ENCODE measurements at places on chromosomes 3 and 15. TPM values are rescaled to one million over a fixed set of nuclear protein-coding genes. Genes with fewer than 3 reads are reported as not detected.
A peak's percentile ranks its signal among the peaks of the same experiment; 100 is the strongest.

- no peak for DNase-seq
Measured at GRCh38 chr15:63933522-63933921, 99.8 kb upstream of the HERC1 start.

DNA sequence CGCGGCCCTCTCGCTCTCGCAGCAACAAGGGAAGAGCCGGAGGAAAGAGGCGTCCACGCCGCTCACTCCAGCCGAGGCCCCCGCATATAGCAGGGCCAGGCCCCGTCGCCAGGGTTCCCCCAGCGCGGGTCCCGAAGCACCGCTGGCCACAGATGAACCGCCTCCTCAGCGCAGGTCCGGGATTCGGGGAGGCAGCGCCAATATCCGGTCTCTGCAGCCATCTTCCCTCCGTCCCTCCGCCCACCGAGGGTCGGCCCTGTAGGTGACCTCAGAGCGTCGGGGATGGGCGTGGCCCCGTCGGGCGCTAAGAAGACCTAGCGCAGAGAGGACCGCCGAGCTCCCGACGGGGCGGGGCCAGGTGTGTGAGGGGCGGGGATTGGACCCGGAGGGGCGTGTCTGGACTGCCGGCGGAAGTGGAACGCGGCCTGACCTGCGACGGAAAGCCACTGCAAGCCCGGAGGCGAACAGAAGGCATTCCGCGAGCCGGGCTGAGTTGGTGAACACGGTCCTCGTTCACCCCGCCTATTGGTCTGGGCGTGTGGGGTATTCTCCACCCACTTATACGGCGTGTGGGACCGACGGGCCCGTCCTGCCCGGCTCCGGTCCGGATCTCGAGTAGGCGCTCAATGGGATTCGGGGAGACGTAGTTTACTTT, 26.8 kb upstream of the MTHFS start:
- DNase-seq: peak; percentile 71

CPOX gene
- 19.2 TPM for polyA plus RNA-seq

- DNase-seq: no peak
Measured at GRCh38 chr3:126129398-126129891, 45.5 kb upstream of the SLC41A3 start.

Measured in keratinocyte (primary cell).